ENCODE measurements at places on chromosomes 2 and 18. TPM values are rescaled to one million over a fixed set of nuclear protein-coding genes. Genes with fewer than 3 reads are reported as not detected.

DNA sequence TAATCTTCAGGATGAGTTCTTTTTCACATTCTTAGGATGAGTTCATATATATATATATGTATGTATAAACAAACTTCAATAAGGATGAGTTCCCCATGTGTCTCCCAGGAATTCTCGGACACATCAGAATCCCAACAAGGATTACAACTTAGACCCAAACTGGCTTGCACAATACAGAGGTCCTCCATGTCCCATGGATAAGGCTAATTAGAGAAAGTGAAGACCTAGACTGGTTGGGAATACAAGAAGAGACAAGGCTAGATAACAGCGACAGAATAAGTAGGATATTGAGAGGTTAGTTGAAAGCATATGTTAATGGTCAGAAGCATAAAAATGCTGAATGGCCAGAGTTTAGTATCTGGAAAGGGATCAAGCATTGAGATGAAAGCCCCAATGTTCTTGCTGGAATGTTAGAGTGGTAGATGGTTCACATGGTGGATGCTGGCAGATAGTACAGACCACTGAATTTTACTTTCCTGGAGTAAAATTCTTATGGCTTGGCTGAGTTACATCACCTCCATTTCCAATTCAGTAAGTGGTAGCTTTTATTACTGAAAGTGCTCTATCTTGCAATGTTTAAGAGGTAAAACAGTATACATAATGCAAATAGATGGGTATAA lies 154.9 kb upstream of the EPHA4 start:
- no peak for DNase-seq

DNA sequence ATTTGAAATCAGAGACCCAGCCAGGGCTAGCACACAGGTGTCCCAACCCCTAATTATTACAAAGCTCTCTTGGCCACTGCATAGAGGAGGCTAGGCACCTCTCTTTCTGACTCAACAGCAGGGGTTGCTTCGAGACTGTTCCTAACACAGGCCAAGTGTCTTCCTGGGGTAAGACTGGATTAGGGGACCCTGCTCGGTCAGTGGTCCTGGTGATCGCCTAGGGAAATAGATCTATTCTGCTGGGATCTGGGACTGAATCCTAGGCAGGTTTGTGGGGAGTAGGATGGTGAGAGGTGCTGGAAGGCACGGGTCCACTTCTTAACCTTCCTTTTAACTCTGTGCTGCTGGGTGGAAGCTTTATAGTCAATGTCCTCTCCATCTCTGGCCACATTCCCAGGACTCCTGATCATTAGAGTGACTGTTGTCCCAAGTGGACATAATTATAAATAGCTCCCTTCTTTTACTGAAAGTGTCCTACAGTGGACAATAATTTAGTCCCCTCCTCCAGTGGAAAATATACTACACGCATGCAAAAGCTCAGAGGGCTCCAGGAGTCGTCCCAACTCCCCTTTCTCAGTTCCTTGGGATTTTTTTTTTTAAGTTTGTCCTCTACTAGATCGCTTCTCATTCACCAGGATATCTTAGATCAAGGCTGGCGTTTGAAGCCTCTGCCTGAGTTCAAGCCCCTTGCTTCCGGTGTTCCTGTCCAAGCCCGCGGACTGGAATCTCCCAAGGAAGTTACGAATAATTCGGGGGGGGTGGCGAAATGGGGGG lies 1.3 kb upstream of the TRIB2 start:
- DNase-seq, result no peak

The DQX1 gene
- 0.36 TPM for polyA plus RNA-seq

The ZAP70 gene
- 0.69 TPM for polyA plus RNA-seq
